ENCODE measurements at places on chromosomes 12 and 14.
A peak's percentile ranks its signal among the peaks of the same experiment; 100 is the strongest.

DNA sequence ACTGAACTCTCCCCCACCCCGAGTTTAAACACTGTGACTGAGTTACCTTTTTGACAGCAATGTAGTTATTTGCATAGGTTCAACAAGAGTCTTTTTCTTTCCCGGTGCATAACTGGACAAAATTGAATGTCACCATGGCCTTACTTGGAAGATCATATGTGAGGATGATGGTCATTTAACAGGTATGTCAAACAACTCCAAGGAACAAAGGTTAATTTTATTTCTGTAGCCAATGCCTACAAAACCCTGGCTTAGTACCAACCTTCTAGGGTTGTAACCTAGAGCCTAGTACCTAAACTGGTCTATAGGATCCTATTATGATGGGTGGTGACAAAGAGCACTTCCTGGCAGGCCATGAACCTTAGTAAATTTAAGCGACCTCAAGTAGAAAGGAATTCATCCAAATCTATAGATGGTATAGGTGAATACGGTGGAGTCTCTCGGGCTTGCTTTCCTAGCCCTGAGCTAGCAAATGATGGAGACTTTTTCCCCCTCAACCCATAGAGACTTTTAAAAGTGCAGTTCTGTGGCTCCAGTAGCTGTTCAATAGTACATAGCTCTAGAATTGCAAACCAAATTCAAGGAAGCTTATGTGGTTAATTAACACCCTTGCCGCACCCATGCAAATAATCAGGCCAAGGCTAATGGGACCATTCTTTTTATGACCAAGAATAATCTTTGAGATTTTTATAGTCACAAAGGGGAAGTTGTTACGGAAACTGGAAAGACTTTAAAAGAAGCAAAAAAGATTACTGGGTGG lies 89.0 kb downstream of the SLC38A1 start:
- no peak for DNase-seq

GRCh38 chr14:50955373-50956043 lies 11.2 kb upstream of the PYGL start:
- DNase-seq, result no peak

DNA sequence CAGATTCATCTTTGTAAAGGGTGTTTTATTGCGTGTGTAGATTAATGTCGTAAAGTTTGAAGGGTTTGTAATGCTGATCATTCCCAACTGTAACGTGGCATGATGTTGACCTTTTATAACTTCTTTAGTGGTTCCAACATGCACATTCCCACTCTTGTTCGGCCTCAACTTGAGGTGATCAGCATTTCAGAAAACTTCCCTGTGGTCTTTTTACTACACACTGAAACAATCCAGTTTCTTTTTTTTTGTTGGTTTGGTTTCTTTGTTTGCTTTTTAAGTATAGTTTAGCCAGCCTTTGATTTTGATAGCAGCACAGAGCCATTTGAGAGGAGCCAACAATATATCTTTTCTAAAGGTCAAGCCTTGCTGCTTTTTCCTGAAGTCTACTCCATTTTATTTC lies 22.8 kb downstream of the UTP20 start:
- DNase-seq, result no peak

GRCh38 chr14:101063121-101063520 lies 159.6 kb upstream of the RTL1 start:
- no peak for DNase-seq

DNA sequence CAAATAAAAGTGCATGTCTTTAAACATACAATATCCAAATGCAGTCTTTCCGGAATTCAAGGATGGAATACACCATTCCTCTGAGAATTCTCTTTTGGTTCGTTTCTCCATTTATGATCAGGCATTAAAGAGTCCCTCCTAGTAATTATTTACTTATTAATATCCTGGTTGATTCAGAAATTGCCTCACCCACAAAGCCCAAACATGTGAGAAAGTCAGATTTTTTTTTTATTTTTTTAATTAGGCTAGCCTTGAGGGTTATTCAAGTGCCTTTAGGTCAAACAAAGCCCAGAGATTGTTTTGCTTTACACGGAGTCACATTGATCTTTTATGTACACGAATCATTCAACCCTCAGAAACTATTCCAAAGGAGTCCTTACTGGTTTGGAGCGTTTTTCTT lies 6.4 kb upstream of the TSPAN8 start:
- DNase-seq, result no peak

DNA sequence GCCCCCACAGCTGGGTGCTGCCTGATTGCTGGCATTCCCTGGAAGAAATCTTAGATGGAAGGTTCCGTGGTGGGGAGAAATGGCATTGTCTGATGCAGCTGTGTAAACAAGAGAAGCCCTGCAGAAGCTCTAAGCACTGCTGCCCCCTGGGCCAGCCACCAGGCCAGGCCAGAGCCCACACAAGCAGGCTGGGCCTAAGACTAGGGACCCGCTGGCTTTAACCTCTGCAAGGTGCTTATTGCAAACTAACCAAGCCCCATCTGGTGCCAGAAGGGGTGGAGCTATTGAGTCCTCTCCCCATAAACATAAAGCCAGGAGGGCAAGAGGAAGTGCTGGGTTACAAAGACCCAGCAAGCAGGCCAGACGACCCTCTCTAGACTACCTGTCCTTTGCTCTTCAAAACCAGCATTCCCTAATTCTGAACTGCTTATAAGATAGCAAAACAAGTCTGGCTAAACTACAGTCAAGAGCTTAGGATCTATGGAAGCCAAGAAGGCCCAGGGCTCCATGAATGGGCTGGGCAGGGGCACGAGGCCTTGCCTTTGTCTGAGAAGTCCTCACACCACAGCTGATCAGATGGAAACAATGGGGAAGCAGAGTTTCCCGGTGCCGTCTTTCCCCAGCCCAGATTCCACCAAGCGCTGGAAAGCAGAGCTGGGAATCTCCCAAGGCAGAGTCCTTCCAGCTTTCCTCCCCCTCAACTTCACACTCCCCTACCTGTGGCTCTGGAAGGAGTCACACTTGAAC lies 28.8 kb downstream of the P2RX4 start:
- DNase-seq, result no peak

- DNase-seq, result no peak
Measured at GRCh38 chr12:27555361-27555760, 31.4 kb downstream of the PPFIBP1 start.

DNA sequence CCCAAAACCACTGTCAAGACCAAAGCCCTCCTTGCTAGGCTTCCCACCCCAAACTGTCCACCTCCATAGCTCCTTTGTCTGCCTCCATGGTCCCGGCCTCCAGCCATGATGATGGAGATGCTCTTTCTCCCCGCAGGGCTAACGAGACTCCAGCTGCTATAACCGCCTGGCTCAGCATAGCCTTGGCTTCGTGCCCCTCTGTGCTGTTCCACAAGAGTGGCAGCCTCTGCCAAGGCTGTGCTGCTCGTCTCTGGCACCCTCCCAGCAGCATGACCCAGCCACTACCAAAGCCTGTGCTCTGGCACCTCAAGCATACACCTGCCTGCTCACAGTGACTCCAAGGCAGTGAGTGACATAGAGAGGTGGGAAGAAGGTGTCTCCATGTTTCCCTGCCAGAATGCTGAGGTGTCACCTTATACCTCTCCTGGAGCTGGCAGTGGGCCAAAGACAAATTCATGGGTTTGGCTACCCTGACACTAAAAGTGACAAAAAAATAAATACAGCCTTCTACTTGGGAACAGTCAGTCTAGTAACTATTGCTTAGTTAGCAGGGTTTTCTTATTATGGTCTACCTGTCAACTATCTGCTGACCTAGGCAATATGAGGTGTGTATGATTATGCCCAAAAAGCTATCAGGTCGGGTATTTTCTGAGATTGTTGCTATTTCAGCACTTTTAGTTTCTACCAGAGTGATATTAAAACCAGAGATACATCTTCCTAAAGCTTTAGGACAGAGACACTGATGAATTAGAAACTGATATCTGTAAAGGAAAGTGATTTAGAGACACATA lies 16.1 kb upstream of the KRT73 start:
- peak; percentile 77 for DNase-seq
